Stimulated activated CD8-positive, alpha-beta memory T cell treated with anti-CD3 and anti-CD28 coated beads, Interleukin-7, amount 100 ng/mL, for 4 hours (primary cell): ENCODE measurements at places on chromosomes 16 and 17.

DNA sequence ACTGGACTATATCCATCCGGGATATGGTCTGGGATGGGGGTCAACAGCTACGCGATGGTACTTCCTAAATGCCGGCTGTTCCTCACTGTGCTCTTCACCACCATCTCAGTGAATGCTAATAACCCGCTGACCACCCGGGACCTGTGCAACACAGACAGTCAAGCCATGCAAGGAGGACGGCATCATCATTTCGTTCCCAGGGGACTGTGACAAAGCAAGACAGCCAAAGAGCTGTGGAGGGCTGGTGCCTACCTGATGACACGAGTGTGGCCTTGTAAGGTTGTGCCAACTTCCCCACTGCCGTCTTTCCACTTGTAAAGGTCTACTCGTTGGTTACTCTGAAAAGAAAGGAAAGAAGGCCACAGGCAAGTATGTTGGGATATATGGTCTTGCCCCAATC, 33.7 kb downstream of the WDR59 start:
- no peak for DNase-seq

- no peak for DNase-seq
Measured at GRCh38 chr16:50740736-50741135, 1.1 kb upstream of the CYLD start.

DNA sequence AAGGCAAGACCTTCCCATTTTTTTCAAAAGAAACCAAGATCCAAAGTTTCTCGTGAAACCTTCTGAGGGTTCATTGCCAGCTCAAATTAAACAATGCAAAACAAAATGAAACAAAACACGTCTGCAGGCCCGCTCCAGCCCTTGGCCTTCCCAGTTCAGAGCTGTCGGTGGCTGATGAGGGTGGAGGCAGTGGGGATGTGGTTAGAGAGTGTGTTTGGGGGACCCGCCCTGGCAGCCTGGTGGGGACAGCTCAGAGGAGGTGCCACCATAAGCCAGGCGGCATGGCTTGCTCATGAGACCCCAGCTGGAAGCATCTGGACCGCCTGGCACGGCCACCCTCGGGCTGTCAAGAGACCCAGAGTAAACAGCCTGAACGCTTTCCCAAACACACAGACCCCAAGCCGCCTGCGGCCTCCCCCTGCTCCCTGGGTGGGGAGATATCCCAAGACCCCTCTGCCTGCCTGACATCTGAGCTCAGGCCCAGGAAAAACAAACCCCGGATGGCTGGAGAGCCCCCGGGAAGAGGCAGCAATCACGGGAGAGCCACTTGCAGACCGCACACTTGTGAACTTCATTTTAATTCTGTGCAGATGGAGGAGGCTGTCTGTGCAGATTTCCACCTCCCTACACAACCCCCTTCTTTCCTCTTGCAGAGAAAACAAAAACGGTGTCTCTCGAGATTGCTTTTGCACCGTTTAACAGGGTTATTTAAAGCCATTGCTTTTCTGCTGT, 35.4 kb upstream of the LITAF start:
- DNase-seq, result no peak

DNA sequence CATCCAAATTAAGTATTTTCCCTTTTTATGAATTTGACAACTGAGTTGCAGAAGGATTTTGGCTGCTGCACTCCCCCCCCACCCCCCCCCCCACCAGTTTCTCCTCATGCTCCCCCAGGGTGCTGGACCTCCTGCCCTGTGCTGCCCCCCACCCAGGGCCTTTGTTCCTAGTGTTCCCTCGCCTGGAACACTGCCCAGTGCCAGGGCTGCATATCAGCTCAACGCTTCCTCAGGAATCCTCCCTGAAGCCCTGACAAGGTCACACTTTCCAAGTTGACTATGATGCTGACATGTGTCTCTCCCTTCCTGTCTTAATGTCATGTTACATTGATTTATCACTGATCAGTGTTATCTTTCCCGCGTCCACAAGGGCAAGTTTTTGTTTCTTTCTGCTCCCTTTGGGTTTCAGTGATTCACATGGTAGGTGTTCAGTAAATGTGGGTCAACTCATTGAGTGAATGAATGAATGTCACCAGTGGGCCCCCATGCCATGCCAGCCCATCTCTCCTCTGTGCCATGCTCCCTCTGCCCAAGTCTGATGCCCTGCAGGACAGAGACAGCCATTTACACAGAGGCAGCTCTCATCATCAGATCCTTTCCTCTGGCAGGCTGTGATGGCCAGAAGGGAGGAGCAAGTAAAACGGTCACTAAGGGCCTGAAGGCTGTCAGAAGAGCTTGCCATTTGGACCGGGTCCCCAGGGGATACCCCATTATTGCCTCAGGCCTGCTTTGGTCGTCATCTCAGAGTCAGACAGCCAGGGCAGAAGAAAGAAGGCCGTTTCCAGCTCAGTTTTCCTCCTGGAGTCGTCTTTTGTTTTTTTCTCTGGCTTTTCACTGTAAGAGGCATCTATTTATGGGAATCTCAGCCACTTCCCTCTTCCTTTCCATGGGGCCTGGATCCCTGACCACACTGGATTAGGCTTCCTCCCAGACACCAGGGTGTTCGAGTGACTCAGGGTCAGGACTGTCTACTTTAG, 386.2 kb downstream of the SNX29 start:
- DNase-seq, result no peak

GRCh38 chr17:81309140-81309858, 14.2 kb upstream of the SLC38A10 start:
- no peak for DNase-seq

- no peak for DNase-seq
Measured at GRCh38 chr17:64488301-64488700, 8.6 kb downstream of the POLG2 start.

DNA sequence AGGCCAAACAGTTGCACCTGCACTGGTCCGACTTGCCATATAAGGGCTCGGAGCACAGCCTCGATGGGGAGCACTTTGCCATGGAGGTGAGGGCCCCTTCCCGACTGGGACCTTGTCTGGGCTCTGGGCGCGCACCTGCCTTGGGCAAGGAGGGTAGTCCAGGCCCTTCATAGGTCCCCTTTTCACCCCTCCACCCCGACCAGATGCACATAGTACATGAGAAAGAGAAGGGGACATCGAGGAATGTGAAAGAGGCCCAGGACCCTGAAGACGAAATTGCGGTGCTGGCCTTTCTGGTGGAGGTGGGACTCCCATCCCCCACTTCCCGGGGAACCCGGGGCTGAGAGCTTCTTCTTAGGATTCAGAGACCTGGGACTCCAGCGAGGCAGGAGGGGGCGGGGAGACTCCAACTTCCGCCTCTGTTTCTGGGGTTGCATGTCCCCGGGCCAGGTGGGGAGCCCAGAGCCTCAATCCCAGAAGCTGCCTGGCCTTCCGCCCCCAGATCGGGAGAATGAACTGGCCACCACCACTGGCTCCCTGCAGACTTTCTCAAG, 7.8 kb downstream of the CA4 start:
- DNase-seq, result no peak

DNA sequence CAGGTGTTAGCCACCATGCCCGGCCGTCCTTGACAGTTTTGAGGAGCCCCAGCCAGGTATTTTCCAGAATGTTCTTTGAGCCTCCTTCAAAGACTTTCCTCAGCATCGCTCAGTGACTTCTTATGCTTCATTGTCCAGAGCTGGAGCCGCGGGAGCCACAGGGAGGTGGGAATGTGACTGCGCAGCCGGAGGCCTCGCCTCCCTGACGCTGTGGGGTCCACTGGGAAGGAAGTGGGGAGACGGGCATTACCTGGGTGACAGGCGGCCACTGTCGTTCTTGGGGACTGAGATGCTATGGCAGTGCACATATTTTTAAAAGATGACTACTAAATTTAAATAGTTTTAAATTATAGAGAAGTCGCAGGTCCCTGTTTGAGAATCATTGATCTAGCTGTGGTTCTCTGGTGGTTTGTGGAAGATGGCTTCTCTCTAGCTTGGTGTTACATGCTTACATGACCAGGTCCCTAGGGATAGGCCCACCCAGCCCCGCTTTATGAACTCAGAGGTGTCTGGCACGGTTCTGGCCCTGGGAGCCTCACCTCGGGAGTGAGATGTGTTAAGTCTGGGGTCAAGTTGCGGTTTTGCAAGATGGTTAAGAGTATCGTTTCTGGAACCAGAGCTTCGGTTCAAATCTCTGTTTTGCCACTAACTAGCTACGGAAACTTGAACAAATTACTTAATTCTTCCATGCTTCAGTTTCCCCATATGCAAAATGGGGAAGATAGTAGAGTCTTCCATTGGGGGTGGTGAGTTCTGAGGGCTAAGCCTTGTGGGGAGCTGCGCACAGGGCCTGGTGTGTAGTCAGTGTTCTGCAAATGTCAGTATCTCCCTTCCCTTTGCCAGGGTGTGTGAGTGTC, 53.0 kb downstream of the ATP2C2 start:
- no peak for DNase-seq

- DNase-seq, result no peak
Measured at GRCh38 chr17:82277851-82278250, 4.4 kb upstream of the CSNK1D start.

- no peak for DNase-seq
Measured at GRCh38 chr17:142102-142661, 4.8 kb downstream of the SCGB1C2 start.

GRCh38 chr17:48470388-48471034, 40.5 kb upstream of the SKAP1 start:
- DNase-seq, result no peak

DNA sequence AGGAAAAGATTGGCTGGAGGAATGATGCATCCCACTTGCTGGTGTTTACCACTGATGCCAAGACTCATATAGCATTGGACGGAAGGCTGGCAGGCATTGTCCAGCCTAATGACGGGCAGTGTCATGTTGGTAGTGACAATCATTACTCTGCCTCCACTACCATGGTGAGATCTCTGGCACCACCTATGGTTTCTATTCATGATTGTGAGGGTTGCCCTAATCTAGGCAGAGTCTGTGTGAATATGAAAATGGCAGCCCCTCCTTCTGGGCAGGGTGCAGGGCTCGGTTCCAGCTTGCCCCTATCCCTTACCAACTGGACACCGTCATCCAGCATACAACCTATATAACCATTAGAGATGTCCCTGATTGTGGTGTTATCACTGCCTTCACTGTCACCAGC, 33.4 kb downstream of the ITGB3 start:
- DNase-seq, result no peak

DNA sequence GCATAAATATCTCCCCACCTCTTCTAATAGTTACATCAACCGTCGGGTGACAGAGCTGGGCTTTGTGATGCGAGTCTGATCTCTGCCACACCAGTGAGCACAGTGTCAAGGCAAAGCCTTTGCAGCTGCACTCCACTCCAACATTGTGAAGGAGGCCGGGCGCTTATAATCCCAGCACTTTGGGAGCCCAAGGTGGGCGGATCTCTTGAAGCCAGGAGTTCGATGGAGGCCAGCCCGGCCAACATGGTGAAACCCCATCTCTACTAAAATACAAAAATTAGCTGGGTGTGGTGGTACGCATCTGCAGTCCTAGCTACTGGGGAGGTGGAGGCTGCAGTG, 18.9 kb downstream of the CYB5D2 start:
- no peak for DNase-seq

DNA sequence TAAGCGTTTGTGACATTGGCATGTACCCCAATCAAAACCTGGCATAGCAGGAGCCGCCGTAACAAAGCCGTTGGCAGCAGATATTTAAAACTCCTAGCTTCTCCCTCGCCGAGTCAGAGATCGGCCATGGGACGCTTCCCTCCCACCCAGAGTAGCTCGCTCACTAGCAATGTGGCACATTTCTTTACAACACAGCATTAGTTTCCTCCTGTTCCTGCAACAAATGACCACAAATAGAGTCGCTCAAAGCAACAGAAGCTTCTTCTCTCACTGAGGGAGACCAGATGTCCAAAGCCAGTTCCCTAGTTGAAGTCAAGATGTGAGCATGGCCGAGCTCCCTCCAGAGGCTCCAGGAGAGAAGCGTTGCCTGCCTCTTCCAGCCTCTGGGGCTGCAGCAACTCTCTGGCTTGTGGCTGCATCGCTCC, 106.7 kb downstream of the RBFOX3 start:
- no peak for DNase-seq

GRCh38 chr16:66154801-66155200, 211.7 kb upstream of the CDH5 start:
- DNase-seq, result no peak
